ENCODE measurements at places on chromosomes 11 and 22.
A peak's percentile ranks its signal among the peaks of the same experiment; 100 is the strongest.

DNA sequence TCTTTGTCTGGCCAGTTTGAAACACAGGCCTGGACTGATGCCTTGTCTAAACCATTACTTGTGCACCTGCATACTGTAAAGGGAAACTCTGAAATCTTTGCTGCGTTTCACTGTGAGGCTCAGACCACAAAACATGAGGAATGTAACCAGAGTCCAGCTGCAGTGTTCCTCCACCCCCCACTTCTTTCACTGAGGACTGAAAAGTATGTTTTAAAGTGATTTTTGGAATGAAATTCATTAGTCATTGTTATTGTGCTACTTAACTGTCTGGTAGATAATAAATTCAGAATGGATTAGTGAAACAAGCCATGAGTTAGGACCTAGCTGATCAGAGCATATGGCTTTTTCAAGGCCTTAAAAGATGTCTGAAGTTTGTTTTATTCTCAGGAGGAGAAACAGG is 181.2 kb downstream of the WNT11 start:
- DNase-seq = peak; percentile 77

DNA sequence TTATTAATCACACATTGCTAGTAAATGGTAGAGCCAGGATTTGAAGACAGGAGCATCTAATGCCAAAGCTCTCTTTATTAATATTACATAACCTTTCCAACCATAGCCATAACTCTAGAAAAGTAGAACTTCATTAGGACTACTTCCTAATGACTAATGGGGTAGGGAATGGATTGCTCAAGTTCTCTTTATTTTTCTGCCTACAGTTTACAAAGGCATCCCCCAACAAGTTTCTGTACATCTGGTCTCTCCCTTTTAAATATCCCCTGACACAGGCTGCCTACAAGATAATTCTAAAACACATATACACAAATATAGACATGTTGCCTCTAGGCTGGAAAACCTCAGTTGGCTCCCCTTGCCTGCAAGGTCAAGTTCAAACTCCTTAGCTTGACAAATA is 534.9 kb downstream of the SOX6 start:
- DNase-seq = no peak

- peak; percentile 13 for DNase-seq
These were observed 39.2 kb upstream of the IGLL5 start for GRCh38 chr22:22848364-22848866.

DNA sequence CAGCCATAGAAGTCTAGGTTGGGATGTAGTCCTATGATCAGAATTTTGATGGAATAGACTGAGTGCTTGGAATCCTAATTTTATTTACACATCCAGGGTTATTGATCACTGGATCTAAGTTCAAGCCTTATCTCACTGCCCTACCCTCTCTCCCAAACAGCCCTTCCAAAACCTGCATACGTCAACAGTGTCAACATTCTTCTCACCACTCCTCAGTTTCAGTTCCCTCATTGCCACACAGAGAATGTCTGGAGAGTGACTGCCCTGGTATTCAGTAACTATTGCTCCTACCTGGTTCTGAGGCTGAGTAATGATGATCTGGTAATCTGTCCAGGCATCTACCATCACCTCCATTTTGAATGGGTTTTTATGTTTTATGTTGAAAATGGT is 60.0 kb downstream of the GLYATL1 start:
- DNase-seq = no peak

GRCh38 chr22:46749682-46750529 is 11.9 kb upstream of the CERK start:
- DNase-seq = no peak

DNA sequence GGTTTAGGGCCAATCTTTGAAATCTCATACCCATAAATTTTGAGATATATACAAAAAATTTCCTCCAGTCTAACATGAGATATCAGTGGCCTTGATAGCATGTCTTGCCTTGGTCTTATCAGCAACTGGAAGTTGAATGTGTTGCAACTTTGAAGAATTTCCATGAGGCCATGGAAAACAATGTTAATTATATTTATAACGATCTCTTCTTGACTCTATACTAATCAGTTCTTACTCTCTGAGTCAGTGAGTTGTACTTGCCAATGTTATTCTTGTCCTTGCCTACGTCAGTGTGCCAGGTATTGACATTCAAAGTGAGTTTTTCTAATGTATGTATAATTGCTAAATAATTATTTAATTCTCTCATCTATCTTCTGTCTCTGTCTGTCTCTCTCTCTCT is 535.1 kb downstream of the KCNA4 start:
- DNase-seq = no peak

DNA sequence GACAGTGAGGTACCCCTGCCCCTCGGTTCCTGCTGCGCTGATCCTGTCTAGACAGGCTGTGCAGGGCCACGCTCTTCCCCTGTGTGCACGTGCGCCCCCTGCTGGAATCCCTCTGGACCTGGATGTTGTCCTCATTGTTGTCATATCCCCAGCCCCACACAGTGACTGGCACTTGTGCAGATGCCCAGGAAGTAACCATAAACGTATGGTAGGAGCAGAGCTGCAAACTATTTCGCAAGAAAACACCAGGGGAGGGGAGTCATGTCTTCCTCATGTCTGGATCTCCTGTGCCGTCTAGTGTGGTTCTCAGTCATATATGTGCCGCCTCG is 114.7 kb downstream of the CRYBB2 start:
- peak; percentile 27 for DNase-seq

DNA sequence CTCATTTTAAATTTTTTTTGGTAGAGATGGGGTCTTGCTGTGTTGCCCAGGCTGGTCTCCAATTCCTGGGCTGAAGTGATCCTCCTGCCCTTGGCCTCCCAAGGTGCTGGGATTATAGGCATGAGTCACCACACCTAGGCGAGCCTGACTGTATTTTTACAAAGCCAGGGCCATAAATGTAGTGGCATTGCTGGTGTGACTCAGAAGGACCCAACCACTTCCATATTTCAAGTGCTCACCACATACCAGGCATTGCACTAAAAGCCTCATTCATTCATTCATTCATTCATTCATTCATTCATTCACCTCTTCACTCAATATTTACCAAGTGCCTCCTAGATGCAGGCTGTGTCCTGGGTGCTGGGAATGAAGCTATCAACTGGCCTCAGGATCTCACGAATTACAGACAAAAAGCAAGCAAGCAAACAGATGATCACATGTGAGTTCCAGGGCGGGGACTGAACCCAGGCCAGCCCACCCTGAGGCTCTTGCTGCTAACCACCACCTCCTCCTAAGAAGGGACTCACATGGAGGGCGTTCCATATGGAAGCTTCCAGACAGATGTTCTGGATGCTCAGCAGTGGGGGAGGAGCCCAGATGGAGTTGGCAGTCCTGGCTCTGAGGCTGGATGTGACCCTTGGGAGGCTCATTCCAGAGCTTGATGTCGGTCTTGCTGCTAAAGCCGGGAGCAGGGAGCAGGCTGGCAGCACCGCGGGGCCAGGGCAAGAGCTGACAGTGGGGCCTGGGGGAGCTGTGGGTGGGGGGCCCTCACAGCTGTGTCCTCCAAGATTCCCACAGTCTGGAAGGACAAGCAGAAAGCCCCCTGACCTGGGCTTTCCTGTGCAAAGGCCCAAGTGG is 158.8 kb downstream of the CTTN start:
- DNase-seq = peak; percentile 51

DNA sequence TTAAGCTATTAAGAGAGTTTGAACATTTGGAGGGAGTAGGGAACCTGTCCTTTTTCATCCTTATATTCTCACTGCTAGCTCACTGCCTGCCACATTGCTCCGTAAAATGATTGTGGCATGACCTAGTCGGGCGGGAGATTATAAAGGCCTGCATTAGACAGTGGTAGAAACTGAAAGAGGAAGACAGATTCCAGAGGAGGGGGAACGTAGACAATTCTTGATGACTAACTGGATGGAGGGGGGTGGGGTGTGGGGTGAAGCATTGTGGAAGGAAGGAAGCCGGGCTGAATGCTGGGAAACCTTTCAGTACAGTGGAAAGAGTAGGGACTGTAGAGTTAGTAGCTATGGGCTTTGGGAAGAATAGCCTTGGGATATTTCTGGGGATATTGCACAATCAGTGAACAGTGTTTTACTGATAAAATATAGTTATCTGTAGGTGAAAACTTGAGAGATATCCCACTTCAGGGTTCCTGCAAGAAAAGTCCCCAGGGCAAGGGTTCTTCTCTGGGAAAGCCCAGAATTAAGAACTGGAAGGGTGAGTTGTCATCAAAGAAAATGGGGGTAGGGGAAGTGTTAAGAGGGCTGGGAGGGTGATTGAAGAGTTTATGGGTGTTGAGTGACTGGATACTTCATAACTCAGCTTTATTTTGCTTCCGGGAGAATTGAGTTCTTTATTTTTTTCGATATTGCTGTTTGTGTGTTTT is 2.1 kb downstream of the MED15 start:
- DNase-seq = peak; percentile 93

- no peak for DNase-seq
These were observed 122.1 kb upstream of the VPREB1 start for GRCh38 chr22:22122348-22123117.

DNA sequence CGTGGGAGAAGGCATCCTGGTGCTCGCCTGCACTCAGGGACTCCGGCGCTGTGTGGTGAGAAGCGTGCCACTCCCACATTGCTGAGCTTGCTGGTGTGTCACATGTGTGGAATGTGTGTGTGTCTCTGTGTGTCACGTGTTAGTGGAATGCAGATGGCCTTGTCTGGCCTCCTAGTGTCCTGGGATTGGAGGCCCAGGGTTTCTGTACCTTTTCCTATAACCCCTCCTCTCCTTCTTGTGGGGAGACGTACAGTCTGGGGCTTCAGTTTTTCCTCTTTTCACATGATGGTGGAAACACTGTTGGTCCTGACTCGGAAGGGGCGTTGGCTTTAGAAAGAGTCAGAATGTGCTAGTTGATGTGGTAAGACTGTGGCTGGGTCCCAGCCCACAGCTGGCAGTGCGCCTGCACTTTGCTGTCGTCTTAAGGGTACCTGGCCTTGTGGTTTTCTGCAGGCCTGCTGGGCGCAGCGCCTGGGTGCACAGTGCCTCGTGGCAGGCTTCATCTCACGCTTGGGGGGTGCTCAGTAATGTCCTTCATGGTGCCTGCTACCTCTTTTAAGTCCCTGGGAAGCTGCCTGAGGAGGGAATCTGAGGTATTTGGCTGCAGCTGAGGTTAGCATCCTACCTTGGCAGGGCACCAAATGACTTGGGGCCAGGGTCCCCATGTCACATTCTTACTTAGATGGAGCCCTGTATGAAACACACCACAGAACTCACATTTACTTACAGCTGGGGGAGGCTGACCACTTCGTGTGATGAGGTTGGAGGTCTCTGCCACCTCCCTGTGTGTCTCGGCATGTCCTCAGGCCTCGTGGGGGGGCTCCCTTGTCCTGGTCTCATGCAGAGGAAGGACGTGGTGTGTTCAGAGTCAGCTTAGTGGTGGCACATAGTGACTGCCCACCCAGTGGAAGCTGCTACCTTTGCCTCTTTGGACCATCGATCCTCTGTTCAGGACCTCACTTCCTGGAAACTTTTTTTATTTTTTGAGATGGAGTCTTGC is 61.9 kb downstream of the MED15 start:
- peak; percentile 98 for DNase-seq

- peak; percentile 79 for DNase-seq
These were observed 42.4 kb downstream of the OSBP start for GRCh38 chr11:59573216-59573615.

DNA sequence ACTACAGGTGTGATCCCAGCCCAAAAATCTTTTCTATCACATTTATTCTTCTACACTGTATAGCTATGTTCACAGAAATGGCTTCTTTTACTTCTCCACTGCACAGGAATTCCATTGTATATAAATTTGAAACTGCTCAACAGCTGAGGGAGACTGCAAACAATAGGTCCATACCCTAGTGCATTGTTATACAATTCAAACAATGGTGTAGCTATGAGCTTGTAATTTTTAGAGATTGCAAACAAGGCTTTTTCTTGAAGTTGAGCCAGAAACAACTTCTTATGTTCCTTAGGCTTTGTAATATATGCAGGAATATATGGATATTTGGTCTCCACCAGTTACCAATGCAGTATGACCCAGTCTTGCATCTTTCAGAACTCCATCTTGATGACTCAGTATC is 19.5 kb upstream of the SIK3 start:
- no peak for DNase-seq

DNA sequence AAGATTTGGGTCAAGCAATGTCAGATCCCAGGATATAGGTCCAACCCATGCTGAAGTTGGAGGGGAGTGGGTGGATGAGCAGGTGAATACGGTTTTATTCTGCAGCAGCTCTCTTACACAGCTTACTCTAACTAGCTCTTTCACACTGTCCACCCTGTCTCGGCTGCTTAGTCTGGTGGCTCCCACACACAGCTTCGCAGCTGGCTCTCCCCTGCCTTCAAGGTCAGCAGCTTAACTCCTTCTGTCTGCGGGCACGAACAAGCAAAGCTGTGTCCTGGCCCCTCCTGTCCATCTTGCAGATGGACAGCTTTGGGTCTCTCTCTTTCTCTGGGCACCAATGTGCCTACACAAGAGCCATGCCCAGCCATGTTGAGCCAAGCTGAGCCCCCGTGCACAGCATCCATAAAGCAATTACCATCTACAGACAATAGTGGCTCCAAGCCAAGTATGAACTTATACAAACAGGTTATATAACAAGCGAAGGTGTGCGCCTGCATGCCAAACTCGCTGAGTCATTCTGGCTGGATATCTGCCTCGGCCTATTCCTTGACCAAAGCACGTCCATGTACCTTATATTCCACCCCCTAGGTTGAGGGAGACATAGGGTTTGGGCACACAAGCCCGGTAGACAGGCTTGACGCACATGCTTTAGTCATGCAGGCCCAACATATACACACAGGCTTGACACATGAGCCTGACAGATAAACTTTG is 1307.8 kb upstream of the RAG2 start:
- DNase-seq = no peak

GRCh38 chr11:34292111-34292510 is 65.7 kb downstream of the ABTB2 start:
- no peak for DNase-seq

GRCh38 chr11:95544095-95544856 is 245.3 kb downstream of the FAM76B start:
- DNase-seq = peak; percentile 26

DNA sequence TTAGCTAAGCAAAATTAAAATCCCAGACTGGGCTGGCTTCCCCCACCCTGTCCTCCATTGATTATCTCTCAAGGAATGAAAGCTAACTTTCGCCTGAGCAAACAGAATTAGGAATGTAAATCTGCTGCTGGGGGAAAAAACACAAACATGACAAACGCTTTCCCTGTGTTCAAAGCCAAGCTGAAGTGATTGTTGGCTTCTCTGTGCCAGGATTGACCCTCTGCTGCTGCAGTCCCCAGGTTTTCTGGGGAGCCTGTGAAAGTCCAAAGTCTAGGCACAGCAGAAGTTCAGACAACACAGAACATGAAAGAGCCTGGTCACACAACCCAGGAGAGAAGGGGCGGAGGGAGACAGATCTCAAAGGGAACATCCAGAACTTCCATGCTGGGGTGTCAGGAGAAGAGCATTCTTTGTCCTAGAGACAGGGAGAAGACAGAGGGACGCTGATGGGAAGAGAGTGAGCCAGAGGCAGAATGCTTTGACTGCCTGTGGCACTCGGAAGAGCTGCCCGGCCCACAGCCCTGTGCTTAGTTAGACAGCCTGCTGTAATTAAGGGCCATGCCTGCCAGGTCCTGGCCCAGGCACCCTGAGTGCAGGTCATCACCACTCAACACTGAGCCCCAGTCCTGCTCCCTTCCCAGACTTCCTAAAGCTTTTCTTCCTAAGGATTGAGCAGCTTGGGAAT is 6.9 kb downstream of the PATZ1 start:
- DNase-seq = no peak

GRCh38 chr22:21079493-21079892 is 33.7 kb downstream of the LRRC74B start:
- DNase-seq = no peak

GRCh38 chr11:88448131-88448670 is 110.7 kb upstream of the CTSC start:
- no peak for DNase-seq
